Bronchial epithelial cell (primary cell): ENCODE measurements at places on chromosomes 1 and 21.

DNA sequence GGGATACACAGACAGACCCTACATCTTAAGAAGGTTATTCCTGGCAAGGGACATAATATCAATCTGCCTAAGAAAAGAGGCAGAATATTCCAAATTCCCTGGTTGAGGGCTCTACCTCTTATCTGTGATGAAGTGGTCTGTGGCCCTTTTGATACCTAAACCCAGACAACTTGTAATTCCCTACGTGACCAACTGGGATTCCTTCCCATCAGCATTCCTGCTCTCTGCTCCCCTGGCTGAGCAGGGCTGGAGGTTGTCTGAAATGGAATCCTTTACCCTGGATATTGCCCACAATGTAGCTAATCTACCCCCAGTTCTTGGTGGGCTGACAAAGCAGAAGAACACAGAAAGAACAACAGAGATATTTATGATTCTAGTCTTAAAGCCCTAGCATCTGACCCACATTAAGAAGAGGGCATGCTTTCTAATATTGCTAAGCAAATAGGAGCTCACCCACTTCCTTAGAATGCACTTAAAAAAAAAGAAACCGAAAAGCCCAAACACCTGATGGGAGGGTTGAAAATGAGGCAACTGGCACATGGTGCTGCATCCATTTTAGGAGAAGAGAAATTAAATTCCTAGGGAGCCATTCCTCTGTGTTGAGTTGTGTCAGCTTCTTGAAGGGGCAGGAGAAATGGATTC lies 36.8 kb downstream of the GADD45A start:
- DNase-seq: no peak

GRCh38 chr21:38952890-38953289 lies 147.2 kb downstream of the ETS2 start:
- DNase-seq: no peak

DNA sequence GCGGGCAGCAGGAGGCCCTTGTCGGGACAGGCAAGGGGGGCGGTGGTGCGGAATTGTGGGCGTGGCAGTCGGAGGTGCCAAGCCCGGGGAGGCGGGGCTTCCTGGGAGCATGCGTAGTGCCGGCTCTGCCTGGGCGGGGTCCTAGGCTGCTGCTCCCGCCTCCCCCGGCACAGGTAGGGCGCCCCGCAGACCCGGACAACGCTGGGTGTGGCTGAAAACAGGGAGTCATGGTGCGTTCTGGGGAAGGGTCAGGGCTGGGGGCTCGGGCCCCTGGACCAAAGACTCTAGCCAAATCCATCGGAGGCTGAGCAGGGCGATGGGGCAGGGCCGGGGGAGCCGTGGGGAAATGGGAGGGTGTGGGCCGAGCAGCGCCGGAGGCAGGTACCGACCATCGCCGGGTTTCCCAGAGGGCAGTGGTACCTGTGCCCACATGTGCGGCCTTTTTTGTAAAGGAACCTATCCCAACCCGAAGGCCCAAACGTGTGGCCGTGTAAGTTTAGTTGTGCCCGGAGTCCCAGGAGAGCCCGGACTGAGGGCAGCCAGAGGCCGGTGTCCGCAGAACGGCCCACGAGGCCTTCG lies 231.9 kb downstream of the SDCCAG8 start:
- DNase-seq: peak; percentile 40

- DNase-seq: no peak
Measured at GRCh38 chr1:178300352-178300699, 196.4 kb downstream of the CLEC20A start.

- DNase-seq: no peak
Measured at GRCh38 chr21:34942911-34943310, 106.2 kb downstream of the RUNX1 start.

DNA sequence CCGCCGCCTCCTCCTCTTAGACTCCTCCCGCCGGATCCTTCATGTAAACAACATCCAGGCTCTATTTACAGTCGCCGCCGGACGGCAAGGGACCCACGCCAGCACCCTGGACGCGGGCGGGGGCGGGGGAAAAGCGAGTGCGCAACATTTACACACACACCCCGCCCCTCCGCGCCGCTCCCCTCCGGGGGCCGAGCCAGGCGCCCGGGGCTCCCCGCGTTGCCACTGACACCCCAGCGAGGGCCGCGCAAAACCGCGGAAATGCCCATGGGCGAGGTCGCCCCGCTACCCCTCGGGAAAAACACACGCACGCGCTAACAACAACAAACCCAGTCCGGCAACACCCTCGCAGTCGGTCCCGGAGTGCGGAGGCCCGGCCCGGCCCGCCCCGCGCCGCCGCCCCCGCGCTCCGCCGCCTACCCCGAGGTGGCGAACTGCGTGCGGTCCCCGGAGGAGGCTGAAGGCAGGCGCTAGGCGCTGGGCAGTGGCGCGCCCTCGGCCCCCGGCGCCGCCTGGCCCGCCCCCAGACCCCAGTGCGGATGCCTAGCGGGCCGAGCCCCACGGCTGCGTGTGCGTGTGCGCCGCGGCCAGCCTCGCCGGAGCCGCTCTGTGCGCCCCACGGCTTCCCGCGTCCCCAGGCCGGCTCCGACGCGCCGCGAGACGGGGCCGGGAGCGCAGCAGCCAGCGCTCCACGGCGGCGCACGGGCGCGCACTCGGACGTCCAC lies 81.1 kb upstream of the AK4 start:
- DNase-seq: no peak

GRCh38 chr1:167611983-167612382 lies 18.0 kb upstream of the RCSD1 start:
- DNase-seq: no peak
